ENCODE measurements at places on chromosomes 7 and 10.
A peak's percentile ranks its signal among the peaks of the same experiment; 100 is the strongest.

GRCh38 chr7:69717221-69717620 lies 118.9 kb downstream of the AUTS2 start:
- no peak for DNase-seq

DNA sequence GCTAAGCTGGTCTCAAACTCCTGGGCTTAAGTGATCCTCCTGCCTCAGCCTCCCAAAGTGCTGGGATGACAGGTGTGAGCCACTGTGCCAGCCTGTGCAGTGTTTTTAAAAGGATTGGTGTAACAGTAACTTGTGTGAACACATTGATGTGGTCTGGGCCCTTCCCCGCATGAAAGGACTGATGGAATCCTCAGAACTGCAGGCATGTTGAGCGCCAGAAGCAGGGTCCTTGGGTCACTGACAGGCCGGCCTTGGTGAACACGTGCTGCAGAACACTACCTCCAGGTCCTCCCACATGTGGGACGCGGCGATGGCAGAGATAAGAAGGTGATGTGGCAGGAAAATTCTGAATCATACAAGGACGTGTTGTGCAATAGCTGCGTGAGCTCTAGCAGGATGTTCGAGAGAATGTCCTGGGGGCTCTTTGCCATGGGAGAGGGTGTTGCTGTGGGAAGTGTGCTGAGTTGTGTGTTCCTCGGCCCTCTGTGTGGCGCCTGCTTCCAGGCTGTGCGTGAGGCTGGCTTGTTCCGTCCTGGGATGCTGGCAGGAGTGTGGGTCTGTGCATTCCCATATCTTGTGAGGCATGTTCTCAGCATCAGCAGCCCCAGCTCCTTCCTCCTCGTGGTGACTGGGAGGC lies 68.2 kb downstream of the DNAJB6 start:
- DNase-seq, result no peak

GRCh38 chr7:14071045-14071444 lies 81.6 kb upstream of the ETV1 start:
- no peak for DNase-seq

DNA sequence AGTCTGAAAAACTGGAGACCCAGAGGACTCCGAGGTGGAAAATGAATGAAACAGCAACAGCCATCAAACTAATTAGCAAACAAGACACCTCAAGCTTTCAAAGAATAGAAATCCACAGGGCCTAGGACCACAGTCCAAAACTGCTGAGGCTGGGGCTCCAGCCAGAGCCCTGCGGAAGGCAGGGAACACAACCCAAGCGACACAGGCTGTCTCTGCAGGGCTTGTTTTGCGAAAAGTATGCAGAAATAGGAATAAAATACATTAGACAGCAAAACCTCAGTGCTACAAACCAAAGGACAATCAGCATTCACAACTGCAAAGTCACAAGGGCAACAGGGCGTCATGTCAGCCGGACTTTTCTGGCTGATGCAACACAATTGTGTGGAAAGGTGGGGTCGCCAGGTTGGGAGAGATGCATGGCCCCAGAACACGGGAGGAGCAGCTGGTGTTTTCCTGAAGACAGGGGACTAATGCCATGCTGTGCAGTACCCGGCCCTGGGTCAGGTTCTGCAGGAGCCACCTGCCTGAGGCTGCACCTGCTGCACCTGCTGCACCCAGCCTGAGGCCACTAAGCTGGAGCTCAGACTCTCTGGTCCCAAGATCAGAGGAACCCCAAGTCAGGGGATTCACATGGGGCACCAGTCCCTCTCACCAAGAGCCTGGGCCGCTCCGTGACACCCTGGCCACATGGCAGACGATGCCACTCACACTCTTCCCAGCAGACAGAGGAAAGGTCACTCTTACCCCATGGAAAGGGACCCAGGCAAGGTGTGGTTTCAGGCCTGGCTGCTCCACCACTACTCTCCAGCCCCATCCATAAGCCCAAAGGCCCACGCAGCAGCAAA lies 74.2 kb downstream of the MAD1L1 start:
- no peak for DNase-seq

- no peak for DNase-seq
Observed at GRCh38 chr10:14812271-14812670, 25.6 kb downstream of the CDNF start.

DNA sequence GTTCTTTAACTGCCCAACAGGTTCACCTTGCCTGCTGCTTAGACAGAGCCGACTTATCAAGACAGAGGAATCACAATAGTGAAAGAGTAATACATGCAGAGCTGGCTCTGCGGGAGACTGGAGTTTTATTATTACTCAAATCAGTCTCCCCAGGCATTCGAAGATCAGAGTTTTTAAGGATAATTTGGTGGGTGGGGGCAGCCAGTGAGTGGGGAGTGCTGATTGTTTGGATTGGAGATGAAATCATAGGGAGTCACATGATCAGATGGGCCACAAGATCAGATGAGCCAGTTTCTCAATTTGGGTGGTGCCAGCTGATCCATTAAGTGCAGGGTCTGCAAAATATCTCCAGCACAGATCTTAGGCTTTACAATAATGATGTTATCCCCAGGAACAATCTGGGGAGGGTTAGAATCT lies 131.3 kb downstream of the AKR1D1 start:
- no peak for DNase-seq

DNA sequence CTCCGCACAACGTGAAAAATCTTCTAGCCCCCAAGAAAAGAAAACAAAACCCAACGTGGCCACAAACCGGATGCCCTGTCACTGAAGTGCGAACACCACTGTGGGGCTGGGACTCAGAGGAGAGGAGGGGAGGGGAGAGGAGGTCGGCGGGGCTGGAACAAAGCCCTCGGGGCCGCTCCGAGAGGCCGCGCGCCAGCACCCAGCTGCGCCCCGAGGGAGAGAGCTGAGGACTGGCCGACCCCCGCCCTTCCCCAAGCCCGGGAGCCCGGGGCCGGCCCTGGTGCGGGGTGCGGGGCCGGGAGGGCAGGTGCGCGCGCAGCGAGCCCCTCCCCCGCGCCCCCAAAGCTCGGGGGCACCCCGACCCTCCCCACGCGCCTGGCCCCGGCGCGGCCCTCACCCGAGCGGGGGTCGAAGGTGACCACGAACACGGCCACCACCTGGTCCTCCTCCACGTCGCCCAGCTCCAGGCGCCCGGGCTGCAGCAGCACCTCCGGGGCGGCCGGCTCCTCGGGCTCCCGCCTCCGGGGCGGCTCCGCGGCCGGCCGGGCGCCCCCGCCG lies 398 bp downstream of the DENND11 start:
- peak; percentile 62 for DNase-seq

DNA sequence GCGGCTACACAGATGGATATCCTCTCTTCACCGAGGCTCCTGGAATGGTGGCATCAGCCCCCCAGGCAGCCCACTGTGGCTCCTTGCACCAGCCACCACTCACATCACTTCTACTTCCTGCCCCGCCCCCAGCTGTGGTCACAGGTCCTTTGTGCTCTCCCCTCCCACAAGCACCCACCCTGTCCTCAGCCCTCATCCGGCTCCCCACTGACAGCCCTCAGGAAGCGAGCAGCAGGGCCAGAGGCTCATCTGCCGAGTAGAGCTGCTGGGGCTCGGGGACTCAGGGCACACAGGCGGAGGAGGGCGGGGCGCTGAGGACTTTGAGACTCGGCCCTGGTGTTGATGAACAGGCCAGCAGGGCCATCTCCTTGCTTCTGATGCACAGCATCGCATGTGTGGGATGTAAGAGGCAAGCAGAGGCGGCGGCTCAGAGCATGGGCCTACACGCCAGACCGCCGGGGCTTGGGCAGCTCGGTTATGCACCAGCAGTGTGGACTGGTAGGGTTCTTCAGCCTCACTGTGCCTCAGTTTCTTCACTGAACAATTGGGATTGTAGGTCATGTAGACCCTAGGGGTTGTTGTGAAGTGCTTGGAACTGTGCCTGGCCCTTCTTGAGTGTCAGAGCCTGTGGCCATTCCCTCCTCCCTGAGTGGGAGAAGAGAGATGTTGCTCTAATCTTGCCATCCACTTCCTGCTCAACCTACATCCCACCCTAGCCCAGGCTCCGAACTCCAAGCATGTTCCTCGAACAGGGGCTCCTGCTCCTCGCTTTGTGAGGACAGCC lies at the start of gene PRF1:
Gene PRF1, minus strand, starts transcription at position 77 of the 784 bp plus-strand sequence. CDS start 1,839 bp downstream, outside the sequence.
- DNase-seq, result no peak

- no peak for DNase-seq
Observed at GRCh38 chr10:132413226-132414205, 16.5 kb downstream of the PWWP2B start.
